Fibroblast of lung (primary cell): ENCODE measurements at places on chromosomes 13 and 19.

DNA sequence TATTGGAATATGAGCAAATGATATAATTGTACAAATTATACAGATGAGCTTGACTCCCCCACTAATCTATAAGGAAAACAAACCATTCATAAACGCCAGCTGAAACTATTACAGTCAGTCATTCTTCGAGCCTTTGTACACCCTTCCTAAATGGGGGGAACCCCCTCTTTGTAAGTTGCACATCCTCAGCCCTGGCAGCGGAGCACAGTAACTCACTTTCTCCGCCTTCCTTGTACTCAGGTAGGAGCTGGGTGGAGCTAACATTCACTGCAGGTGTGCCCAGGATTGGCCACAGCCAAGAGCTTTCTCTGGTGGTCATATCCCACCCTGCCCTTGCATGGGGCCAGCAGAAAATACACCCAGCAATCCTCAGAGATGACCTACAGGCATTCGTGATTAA, 28.6 kb downstream of the PIN1 start:
- no peak for DNase-seq

DNA sequence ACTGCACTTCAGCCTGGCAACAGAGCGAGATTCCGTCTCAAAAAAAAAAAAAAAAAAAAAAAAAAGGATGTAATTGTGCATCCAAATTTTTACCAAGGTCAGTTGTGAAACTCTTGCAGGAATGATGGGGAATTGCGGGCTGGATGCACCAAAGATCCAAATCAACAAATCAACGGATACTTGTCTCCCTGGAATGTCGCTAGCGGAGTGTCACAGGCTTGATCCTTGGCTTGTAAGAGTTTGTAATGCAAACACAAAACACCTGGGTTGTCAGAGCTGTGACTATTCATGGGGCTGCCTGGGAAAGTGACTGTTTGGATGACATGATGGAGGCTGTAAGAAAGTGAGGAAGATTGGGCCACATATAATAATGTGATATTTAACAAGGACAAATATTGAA, 4.2 kb downstream of the KANK3 start:
- no peak for DNase-seq

DNA sequence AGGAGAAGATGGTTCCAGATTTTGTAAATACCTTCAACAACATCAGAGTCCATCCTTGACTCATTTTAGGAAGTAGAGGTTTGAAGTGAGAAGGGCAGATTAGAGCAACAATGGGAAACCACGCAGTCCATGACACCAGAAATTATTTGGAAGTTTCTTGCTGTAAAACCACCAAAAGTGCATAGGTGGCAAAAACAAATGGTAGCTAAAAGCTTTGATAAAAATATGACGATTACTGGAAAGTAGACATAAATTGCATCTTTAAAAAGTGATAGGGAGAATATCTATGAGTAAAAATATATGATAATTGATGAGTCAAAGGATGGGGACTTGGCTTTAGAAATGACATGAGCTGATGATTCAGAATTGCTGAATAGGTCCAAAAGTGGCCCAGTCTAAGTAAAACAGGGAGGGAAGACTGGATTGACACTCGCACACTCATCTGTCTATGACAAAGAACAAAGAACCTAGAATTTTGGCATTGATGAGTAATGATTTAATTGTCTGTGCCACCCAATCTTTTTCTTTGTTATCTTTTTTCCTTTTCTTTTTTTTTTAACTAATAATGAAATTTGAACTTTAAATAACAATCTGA, 472.2 kb downstream of the MYO16 start:
- peak; percentile 7 for DNase-seq

DNA sequence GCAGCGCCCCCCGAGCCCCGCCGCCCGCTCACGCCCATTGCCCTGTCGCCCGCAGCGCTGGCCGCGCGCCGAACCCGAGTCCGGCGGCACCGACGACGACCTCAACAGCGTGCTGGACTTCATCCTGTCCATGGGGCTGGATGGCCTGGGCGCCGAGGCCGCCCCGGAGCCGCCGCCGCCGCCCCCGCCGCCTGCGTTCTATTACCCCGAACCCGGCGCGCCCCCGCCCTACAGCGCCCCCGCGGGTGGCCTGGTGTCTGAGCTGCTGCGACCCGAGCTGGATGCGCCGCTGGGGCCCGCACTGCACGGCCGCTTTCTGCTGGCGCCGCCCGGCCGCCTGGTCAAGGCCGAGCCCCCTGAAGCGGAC, 518 bp downstream of the KLF2 start:
- DNase-seq: no peak

DNA sequence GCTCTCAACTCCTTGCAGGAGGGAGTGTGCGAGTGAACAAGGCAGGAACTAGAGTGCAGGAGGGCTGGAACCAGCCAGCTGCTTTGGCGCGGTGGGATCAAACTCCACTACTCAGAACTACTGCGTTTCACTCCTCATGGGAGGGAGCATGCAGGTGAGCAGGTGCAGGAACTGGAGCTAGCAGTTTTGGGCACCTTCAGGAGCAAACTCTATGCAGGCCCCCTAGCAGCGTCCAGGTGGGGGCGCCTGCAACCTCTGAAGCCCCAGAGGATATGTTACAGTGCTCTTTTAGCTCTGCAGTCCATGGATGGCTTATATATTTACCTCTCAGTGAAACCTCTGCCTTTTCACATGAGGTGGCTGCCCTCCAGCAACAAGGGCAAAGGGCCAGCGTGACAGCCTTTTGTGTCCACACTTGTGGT, 1303.4 kb downstream of the PCDH9 start:
- no peak for DNase-seq

GRCh38 chr13:104980586-104980985, 1554.9 kb downstream of the EFNB2 start:
- no peak for DNase-seq

- DNase-seq: peak; percentile 77
Measured at GRCh38 chr13:41411522-41411921, 45.8 kb upstream of the RGCC start.

- DNase-seq: no peak
Measured at GRCh38 chr19:4016903-4017638, 9.5 kb downstream of the PIAS4 start.

DNA sequence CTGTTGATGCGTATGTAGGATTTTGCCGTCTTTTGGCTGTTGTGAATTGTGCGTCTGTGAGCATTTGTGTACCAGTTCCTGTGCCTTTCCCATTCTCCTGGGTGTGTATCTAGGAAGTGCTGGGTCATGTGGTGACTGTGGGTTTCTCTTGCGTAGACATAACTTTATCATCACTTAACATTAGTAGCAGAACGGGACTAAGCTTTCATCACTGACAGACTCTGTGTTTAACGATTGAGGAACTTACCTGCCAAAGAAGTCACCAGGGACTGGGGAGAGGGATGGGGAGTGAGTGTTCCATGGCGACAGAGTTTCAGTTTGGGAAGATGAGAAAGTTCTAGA, 15.0 kb downstream of the FZR1 start:
- no peak for DNase-seq
